ENCODE measurements at places on chromosomes 12 and 14.

- peak; percentile 50 for DNase-seq
Observed at GRCh38 chr12:114703060-114703493, 19.1 kb upstream of the TBX3 start.

DNA sequence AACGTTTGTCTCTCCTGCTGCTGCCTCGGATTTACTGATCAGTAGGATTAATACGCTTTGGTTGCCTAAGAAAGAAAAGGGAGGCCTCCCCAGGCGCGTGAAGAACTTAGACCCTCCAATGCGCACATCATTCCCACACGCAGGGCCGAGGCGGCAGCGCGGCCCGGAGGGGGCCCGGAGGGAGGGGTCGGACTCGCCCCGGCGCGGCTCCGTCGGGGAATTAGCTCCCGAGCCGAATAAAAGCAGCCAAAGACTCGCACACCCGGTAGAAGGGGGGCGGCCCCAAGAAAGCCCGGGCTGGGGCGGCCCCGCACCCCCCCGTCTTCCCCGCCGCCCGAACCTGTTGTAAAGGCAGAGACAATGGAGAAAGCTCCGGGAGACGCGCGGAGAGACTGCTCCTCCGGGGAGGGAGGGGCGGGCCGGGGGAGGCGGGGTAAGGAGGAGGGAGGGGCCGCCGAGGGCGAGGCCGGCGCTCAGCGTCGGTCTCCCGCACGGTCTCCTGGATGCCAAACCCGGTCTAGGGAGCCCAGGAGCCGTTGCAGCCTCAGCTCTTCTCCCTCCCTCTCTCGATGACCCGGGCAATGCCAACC lies at the start of gene NELL2:
NELL2 (minus strand) TSS at position 362 of the 590 bp plus-strand sequence. CDS start 446 bp downstream, outside the sequence.
- peak; percentile 73 for DNase-seq

DNA sequence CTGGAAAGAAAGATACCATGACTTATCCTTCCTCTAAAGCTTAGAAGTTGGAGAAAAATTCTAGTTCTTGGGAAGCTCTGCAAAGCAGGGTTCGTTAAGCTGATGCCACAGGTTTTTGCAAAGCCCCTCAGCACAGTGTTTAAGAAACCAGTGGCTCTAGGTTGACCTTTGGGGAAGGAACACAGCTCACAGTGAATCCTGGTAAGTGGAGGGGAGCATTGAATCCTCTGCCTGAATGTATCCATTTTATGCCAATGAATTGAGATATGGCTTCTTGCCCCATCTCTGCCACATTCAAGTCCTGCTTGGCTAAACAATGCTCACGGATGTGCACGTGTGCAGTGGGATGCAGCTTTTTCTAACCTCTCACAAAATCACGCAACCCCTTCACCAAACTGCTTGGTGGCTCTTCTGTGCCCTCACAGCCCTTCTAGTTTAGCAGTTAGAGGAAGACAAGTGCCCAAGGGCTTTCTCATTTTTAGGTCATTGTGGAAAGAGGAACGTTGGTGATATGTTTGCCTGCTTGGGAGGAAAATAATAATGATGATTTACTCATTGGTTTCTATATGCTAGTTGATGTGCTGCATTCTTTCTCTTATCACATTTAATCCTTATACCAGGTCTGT lies 111.3 kb downstream of the DAD1 start:
- DNase-seq = no peak

DNA sequence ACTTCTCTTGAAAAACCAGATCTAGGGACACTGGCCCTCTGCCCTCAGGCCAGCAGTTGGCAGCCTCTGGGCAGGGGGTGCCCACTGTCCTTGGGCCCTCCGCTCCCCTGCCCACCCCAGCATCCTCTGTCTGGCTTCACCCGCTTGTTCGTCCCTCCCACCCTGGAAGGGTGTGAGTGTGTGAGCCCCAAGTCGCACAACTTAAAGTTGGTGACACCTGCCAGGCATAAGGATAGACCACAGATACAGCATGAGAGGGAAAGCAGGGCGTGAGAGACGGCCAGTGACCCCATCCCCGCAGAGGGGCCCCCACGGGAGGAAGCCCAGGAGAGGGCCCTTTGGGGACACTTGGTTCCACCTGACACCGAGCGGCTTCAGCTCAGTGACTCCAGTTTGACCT lies 23.5 kb upstream of the RIMBP2 start:
- DNase-seq = no peak

- DNase-seq = no peak
Observed at GRCh38 chr14:104393898-104394381, 185.6 kb upstream of the C14orf180 start.

DNA sequence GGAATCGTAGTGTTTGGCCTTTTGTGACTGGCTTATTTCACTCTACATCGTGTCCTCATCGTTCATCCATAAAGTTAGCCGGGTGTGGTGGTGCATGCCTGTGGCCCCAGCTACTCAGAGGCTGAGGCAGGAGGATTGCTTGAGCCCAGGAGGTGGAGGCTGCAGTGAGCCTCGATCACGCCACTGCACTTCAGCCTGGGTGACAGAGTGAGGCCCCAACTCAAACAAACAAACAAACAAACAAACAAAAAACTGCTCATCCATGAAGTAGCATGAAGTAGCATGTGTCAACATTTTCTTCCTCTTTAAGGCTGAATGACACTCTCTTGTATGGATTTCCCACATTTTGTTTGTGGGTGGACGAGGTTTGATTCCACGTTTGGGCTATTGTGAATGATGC lies 44.0 kb upstream of the MEG3 start:
- no peak for DNase-seq

DNA sequence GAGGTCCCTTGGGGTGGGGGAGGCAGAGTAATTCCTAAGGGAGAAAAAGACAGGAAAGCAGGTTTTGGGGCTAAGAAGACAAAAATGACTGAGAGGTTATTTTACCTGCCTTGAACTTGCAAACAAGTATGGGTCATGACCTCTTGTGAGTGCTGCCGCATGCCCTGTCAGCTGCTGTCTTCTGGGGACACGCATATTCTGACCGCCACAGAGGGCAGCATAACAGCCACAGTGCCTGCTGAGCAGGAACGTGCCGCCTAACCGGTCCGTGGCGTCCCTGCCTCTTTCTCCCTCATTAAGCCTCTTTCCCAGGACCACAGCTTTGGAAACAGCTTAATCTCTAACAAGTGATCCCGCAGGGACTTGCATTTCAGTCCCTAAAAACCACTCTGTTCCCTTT lies 51.3 kb upstream of the KCNA1 start:
- no peak for DNase-seq

DNA sequence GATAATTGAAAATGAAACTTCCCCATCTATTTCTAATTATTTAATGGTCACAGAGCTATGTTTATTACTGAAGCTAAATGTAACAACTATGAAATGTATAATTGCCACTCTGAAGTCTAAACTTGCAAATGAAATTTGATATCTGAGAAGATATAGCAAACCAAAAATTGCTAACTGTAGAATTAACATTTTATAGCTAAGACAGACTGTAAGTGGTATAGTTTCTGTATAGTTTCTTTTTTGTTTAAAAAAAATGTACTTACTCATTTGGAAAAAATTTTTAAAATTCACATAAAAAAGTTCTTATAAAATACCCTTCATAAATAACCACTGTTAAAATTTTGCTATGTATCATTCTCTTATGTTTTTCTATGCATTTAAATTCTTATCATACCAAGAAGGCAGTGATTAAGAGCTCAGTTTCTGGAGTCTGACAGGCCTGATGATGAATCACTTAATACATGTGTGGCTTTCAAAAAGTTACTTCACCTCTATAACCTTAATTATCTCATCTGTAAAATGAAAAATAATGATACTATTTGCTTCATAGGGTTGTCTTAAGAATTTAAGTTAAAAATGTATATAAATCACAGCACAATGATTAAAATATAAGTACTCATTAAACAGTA lies 214.7 kb upstream of the GARIN2 start:
- no peak for DNase-seq

- no peak for DNase-seq
Observed at GRCh38 chr14:78242086-78242485, 71.9 kb downstream of the NRXN3 start.

- no peak for DNase-seq
Observed at GRCh38 chr14:76780875-76781647, 19.8 kb downstream of the VASH1 start.

GRCh38 chr12:78005094-78005492 lies 174.4 kb downstream of the NAV3 start:
- no peak for DNase-seq

DNA sequence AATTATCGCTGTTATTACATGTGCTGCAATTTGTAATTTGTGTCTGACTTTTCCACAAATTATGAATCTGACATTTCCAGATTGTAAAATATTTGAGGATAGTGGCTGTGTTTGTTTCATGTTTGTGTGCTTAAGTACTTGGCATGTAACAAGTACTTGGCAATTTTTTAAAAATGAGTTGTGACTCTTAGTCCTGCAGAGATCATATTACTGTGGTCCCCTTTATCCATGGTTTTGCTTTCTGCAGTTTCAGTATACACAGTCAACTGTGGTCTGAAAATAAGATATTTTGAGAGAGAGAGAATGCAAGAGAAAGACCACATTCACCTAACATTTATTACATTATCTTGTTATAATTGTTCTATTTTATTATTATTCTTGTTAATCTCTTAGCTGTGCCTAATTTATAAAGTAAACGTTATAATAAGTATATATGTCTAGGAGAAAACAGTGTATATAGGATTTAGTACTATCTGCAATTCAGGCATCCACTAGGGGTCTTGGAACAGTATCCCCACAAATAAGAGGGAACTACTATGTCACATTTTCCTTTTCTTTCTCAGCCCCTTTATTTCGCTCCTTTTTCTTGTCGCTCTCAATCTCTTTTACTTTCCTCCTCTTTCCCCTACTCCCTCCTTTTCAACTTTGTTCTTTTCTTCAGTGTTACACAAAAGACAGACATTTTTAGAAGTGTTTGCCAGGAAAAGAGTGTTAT lies 176.1 kb downstream of the FUT8 start:
- DNase-seq = no peak

DNA sequence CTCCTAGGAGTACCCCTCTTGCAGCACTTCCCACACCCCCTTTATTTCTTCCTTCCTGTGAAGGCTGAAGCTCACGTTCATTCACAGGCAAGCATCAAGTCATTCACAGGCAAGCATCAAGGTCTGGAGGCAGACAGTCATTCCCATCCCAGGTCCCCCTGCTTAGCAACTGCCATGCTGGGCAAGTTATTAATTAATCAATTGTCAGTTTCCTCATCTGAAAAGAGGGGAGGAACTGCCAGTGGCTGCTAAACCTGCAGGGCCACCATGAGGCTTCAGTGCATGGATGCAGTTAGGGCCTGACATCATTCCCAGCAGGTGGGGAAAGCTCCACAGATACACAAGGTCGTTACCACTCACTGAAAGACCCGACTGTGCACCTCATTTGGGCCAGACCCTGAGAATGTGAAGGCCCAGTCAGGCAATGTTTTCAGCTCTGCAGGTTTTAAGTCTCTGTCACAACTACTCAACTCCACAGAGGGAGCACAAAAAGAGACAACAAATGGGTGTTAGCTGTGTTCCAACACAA lies 85.0 kb upstream of the GPR68 start:
- no peak for DNase-seq

DNA sequence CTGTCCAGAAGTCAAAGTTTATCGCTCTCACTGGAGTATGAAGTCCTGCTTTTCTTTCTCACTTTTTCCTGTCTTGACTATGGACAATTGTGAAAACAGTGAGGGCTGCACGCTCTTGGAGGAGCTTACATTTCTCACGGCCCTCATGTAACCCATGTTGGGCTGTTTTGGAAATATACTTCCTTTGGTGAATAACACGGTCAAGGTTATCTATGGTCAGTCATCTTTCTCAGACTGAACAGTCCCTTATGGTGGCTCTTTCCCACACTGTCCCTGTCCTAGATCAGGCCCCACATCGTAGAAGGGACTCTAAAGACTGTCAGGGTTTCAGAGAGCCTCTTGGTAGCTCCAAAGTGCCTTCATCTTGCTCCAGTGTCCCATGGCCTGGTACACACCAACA lies 7.2 kb downstream of the CCDC92 start:
- DNase-seq = no peak

DNA sequence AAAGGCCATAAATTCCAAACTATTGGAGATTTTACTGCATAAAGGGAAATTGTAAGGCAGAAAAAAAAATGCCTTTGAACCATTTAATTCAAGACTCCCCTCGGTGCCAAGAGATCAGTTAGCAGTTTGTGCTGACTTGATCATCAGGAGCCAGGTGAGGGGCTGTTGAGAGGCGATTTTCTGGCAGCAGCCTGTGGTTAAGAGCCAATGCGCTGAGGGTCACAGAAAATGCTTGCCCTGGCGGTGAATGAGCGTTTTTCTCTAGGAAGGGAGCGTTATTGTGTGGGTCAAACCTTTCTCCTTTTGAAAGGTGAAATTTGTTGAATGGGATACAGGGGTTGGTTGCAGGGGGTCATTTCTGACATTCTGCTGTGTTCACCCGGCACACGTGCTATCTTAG lies 4.7 kb downstream of the SRRM4 start:
- DNase-seq = no peak

DNA sequence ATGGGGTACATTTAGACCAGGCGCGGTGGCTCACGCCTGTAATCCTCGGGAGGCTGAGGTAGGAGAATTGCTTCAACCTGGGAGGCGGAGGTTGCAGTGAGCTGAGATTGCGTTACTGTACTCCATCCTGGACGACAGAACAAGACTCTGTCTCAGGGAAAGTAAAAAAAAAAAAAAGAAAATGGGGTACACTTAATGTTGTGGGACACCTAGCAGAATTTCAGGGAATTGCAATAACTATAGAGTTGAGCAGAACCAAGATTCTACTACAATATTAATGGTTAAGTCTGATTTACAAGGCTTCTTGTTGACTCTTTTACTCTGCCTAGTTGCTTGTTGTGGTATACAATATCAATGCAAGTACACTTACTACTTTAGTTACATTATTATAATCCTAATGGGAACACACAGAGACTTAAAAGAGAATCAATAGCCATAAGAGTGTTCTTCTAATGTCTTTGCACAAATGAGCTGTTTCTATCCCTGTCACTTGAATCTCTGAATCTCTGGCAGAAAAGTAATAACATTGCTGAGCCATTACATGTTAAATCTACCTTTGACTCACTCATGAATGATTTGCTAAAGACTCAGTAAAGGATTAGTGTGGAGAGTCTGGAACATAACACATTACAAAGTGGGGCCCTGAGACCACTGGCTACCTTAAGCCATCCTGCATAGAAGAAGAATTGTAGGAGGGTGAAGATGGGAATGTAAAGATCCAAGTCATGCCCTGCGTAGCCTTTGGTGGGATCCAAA lies 22.7 kb downstream of the BEST3 start:
- no peak for DNase-seq

DNA sequence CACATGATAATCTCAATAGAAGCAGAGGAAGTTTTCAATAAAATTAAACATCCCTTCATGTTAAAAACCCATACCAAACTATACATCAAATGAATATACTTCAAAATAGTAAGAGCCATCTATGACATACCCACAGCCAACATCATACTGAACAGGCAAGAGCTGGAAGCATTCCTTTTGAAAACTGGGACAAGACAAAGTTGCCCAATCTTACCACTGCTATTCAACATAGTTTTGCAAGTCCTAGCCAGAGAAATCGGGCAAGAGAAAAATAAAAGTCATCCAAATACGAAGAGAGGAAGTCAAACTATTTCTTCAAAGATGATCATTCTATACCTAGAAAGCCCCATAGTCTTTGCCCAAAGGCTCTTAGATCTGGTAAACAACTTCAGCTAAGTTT lies 454.7 kb upstream of the PRICKLE1 start:
- DNase-seq = no peak

All from NCI-H187 treated with DMSO at 0.1 percent for 48 hours (cell line).